Cortex of kidney (tissue), 1 donor: ENCODE measurements at places on chromosomes 13 and 19.

GRCh38 chr19:56139847-56140582 is 1.1 kb upstream of the ZNF444 start:
- DNase-seq = no peak

DNA sequence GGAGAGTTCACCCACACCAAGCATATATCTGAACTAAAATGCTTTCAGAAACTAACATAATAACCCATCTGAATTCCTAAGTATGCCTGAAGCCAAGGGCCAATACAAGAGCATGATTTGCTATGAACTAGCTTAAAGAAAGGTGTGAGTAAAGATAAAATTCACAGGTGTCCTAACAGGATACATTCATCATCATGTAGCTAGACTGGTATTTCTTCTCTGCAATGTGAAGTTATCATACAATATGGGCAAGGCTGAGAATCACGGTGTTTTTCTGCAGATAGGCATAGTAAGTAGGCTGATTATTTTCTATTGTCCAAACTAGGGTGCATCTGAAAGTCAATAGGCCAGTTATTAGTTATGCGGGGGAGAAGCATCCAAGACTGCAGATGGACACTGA is 63.1 kb downstream of the STK24 start:
- DNase-seq = no peak

- no peak for DNase-seq
These were observed 4.3 kb downstream of the ERCC1 start for GRCh38 chr19:45419396-45419795.

GRCh38 chr13:40389081-40389641 is 277.3 kb downstream of the FOXO1 start:
- DNase-seq = no peak

GRCh38 chr19:19334989-19335344 is 14.3 kb downstream of the MAU2 start:
- no peak for DNase-seq

GRCh38 chr19:44356383-44357111 is at the start of gene ZNF112:
Gene ZNF112 (minus strand): TSS chr19:44356680. CDS start chr19:44340539, 16,141 bp downstream.
- DNase-seq = no peak

DNA sequence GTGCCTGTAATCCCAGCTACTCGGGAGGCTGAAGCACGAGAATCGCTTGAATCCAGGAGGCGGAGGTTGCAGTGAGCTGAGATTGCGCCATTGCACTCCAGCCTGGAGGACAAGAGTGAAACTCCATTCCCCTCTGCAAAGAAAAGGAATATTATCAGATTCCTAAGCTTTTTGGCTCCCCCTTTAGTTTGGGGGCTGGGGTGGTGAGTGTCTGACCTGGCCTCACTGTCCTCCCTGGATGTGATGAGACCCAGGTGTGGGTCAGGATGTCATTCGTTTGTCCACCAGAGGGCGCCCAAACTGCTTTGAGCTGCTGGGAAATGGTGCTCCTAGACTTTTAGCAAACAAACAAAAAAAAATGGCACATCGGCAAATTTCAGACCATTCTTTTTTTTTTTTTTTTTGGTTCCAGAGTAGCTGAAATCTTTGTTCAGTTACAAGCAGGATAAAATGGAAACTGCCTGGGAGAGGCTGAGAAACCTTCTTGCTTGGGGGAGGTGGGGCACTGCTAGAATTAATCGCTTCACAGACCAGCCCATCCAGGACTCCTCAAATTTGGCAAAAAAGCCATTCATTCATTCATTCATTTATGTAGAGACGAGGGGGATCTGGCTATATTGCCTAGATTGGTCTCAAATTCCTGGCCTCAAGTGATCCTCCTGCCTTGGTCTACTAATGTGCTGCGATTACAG is 29.4 kb downstream of the SPC24 start:
- no peak for DNase-seq

DNA sequence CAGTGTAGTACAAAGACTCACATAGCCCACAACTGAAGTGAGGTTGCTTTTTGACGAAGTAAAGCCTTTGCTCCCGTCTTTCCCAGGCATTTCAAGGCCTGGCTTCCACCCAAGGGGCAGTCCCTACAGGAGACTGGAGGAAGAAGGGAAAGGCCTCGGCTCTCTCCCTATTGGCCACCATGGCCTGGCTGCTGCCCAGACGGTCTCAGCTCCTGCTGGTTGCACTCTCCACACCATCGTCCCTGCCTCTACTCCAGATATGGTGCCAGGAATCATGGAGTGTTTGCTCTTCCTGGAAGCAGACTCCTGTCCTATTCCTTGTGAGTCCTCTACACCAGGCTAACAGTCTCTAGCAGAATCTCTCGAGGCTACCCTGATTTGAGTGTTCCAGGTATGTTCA is 124.1 kb upstream of the UQCRFS1 start:
- DNase-seq = no peak

GRCh38 chr13:23469951-23470421 is 36.5 kb upstream of the SACS start:
- no peak for DNase-seq

- no peak for DNase-seq
These were observed 4.8 kb downstream of the ISYNA1 start for GRCh38 chr19:18433015-18433691.

DNA sequence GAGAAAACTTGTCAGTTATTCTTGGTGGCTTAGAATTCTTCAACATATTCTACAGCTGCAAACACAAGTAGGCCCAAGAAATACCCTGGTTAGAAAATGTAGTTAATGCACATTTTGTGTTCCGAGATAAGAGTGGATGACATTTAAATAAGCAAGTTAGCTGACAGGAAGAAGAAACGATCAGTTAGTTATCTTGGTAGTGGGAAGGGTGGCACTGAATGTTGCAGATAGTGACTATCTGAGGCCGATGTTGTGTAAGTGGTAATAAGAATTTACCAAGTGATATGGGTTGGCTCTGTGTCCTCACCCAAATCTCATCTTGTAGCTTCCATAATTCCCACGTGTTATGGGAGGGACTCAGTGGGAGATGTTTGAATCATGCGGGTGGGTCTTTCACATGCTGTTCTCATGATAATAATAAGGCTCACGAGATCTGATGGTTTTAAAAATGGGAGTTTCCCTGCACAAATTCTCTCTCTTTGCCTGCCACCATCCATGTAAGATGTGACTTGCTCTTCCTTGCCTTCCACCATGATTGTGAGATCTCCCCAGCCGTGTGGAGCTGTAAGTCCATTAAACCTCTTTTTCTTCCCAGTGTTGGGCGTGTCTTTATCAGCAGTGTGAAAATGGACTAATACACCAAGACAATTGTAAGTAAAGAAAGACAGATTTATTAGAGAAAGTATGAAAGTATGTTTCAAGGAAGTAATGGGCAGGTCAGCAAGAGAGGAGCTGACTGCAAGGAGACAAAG is 10.9 kb upstream of the AKAP11 start:
- no peak for DNase-seq
